Tibial artery (tissue), 4 donors: ENCODE measurements at places on chromosomes 2 and 18.

- H3K4me3 ChIP-seq = no peak overlapping the region
- peaks cover 8% of the 10 kb centered on the region for H3K27me3 ChIP-seq
- H3K36me3 ChIP-seq = no peaks in the 10 kb centered on the region
- no peak for DNase-seq
- H3K27ac ChIP-seq = no peak overlapping the region
- no peaks in the 10 kb centered on the region for H3K4me1 ChIP-seq
Observed at GRCh38 chr2:117771969-117772630, 42.4 kb upstream of the DDX18 start.

GRCh38 chr2:71503837-71504236, 50.5 kb downstream of the DYSF start:
- peak; percentile 50 for DNase-seq
- H3K27me3 ChIP-seq = no peaks in the 10 kb centered on the region
- H3K36me3 ChIP-seq = no peaks in the 10 kb centered on the region
- H3K27ac ChIP-seq = no peak overlapping the region

- no peaks in the 10 kb centered on the region for H3K36me3 ChIP-seq
- no peak overlapping the region for H3K4me3 ChIP-seq
- H3K4me1 ChIP-seq = no peaks in the 10 kb centered on the region
- H3K27me3 ChIP-seq = no peaks in the 10 kb centered on the region
- no peak for DNase-seq
Observed at GRCh38 chr18:11310476-11311086, 161.2 kb upstream of the PIEZO2 start.

- no peaks in the 10 kb centered on the region for H3K36me3 ChIP-seq
- H3K27ac ChIP-seq = no peak overlapping the region
- H3K4me3 ChIP-seq = no peak overlapping the region
- no peaks in the 10 kb centered on the region for H3K27me3 ChIP-seq
- DNase-seq = no peak
- H3K4me1 ChIP-seq = peaks cover 13% of the 10 kb centered on the region
Observed at GRCh38 chr2:231036131-231036530, 1.2 kb upstream of the C2orf72 start.

GRCh38 chr2:39834426-39834825, 55.4 kb upstream of the THUMPD2 start:
- no peak for DNase-seq
- no peaks in the 10 kb centered on the region for H3K36me3 ChIP-seq
- no peak overlapping the region for H3K27ac ChIP-seq
- no peaks in the 10 kb centered on the region for H3K27me3 ChIP-seq
- H3K4me1 ChIP-seq = no peaks in the 10 kb centered on the region
- H3K4me3 ChIP-seq = no peak overlapping the region

- no peaks in the 10 kb centered on the region for H3K27me3 ChIP-seq
- peaks cover 90% of the 10 kb centered on the region for H3K4me1 ChIP-seq
- H3K4me3 ChIP-seq = peak overlapping the region; percentile 37
Observed at GRCh38 chr2:46336283-46336959, 39.2 kb downstream of the EPAS1 start.

GRCh38 chr18:76323891-76324290, 171.2 kb downstream of the ZNF516 start:
- H3K4me3 ChIP-seq = no peak overlapping the region
- DNase-seq = no peak

DNA sequence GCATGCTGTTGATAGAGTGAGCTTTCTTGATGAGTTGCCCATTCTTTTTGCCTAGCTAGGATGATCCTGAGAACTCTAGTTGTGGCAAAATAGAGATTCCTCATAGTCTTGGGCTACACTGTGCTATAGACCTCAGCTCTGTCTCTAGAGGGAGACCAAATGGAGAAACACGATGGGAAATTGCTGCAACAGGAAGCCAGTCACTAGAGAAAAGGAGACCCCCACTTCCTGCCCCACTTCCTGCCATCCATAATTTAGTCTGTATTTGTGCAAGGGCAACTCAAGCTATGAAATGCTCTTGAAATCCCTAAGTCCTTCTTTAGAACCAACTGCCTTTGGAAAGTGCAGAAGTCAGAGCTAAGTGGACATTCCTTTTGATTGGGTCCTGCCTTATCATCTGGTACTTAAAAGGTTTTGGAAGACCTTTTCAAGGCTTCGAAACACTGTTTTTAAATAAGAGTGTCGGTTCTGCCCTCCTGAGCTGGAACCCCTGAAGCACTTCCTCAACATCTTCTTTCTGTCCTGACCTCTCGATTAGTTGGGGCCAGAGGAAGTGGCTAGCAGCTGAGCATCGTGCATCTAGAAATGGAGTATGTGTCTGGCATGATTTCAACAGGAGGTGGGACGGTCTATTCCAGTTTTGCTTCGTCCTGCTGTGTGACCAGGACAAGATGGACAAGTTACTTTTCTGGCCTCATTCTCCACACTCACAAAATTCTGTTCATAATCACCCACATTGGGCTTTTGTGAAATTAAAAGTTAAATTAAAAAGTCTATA, 8.6 kb upstream of the KCNE4 start:
- H3K27ac ChIP-seq = peak overlapping the region; percentile 76
- H3K36me3 ChIP-seq = no peaks in the 10 kb centered on the region
- no peaks in the 10 kb centered on the region for H3K27me3 ChIP-seq
- no peaks in the 10 kb centered on the region for H3K4me1 ChIP-seq

DNA sequence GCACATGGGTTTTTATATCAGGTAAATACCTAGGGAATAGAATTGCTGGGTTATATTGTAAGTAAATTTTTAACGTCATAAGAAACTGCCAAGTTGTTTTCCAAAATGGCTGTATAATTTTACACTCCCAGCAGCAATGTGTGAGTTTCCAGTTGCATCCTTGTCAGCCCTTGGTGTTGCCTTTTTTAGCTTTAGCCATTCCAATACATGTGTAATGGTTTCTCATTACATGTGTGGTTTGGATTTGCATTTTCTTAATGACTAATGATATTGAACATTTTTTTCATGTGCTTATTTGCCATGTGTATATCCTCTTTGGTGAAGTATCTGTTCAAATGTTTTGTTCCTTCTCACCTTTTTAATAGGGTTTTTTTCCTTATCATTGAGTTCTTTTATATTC, 70.8 kb downstream of the ABI2 start:
- H3K27me3 ChIP-seq = no peaks in the 10 kb centered on the region
- H3K27ac ChIP-seq = no peak overlapping the region
- peaks cover 32% of the 10 kb centered on the region for H3K36me3 ChIP-seq
- H3K4me1 ChIP-seq = no peaks in the 10 kb centered on the region
- H3K4me3 ChIP-seq = no peak overlapping the region

DNA sequence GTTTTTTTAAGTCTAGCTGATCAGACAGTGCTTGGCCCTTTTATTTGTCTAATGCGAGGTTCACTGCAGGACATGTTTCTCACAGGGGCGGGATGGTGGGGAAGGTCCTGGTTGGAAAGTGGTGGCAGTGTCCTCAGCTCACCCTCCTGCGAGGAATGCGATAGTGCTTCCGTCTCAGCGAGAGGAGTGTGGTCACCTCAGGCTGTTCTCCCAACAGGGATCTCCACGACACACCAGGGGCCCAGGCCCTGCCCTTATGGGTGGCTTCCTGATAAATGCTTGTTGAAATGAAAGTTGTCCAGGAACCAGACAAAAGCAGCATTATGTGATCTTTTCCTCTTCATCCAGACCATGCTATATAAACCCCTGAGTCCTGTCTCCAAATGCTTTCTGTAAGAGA, 70.1 kb downstream of the BOLA3 start:
- no peak overlapping the region for H3K4me3 ChIP-seq
- H3K4me1 ChIP-seq = no peaks in the 10 kb centered on the region
- H3K27me3 ChIP-seq = no peaks in the 10 kb centered on the region
- no peak for DNase-seq
- no peak overlapping the region for H3K27ac ChIP-seq
- peaks cover 7% of the 10 kb centered on the region for H3K36me3 ChIP-seq

DNA sequence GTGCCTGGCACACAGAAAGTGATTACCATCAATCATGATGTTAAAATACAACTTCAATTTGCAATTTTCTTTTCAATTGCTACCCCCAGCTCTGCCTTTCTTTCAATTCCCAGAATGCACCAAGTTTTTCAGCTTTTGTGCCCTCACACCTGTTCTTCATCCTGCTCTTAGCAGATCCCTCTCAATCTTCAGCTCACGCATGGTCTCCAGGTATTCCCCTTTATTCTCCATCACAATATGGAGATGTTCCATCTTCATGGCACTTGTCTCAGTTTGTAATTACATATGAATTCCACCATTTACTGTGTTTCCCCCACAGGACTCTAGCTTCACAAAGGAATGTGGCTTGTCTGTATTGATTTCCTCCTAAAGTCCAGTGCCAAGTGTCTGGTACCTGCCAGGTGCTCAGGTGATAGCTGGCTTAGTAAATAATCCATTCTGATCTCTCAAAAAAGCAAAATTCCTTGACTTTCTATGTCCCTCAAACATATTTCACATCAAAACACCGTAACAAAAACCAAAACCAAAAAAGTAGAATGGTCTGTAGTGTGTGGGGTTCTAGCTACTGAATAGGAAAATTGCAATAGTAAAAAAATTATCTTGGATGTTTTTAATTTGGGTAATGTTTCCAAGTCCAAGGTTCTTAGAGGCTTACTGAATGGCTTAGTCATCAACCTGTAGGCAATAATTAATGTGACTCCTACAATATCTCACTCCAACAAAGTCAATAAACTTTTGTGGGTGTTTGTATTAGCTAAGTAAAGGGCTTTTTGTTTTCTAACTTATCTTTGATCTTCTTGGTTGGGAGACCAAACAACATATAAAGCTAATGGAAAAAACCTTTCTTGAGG, 2.9 kb upstream of the INSIG2 start:
- H3K4me1 ChIP-seq = no peaks in the 10 kb centered on the region
- no peak overlapping the region for H3K4me3 ChIP-seq
- no peak overlapping the region for H3K27ac ChIP-seq
- DNase-seq = no peak
- no peaks in the 10 kb centered on the region for H3K27me3 ChIP-seq
- no peaks in the 10 kb centered on the region for H3K36me3 ChIP-seq

- H3K27me3 ChIP-seq = peaks cover 5% of the 10 kb centered on the region
- H3K4me1 ChIP-seq = no peaks in the 10 kb centered on the region
- no peak overlapping the region for H3K4me3 ChIP-seq
- no peak overlapping the region for H3K27ac ChIP-seq
- no peak for DNase-seq
Observed at GRCh38 chr2:118697781-118698180, 149.7 kb downstream of the EN1 start.

DNA sequence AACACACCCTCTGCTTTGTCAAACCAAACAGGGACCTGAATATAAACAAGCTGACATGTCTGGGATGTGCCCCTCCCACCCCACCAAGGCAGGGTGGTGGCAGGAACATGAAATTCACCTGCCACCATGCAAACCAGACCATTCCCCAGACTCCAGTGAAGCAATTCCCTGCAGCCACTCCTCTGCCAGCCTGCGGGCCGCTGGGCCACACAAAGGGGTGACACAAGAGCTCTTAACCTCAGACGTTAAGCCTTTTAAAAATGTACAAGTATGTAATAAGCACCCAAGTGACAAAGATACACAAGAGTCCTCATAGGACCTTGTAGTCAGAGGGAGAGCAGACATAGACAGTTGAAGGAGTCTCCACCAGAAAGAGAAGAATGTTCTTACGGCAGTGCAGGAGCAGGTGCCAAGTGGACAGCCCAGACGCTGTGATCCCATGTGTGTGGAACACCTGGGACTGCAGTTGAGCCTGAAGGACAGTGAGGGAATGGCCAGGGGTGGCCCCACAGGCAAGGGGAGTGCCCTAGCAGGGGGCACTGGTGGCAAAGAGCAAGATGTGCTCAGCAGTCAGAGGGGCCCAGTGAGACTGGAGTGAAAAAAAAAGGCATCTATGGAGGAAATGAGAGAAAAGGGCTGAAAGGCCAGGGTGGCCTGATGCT, 36.9 kb downstream of the CRACDL start:
- no peak for DNase-seq
- no peak overlapping the region for H3K27ac ChIP-seq
- no peaks in the 10 kb centered on the region for H3K27me3 ChIP-seq
- no peak overlapping the region for H3K4me3 ChIP-seq

DNA sequence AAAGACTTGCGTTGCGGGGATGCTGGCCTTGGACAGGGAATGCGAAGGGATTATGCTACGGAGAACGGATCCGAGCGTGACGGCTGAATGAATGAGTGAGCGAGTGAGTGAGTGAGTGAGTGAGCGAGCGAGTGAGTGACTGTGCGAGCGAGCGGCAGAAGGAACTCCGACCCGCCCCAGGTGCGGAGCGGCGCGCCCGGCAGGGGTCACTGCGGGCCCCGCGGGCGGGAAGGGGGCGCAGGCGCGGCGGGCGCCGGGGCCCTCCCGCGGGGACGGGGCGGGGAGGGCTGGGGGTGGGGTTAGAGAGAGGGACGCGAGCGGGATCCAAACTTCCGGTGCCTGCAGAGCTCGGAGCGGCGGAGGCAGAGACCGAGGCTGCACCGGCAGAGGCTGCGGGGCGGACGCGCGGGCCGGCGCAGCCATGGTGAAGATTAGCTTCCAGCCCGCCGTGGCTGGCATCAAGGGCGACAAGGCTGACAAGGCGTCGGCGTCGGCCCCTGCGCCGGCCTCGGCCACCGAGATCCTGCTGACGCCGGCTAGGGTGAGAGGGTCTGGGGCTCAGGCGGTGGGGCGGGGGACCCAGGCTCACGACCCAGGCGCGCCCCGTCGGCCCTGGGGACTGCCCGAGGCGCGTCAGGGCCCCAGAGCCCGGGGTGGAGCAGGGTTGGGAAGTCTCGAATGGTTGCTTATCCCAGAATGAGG, at the start of gene ITM2C:
Gene ITM2C (plus strand): TSS at position 338 of the 702 bp plus-strand sequence. CDS start 84 bp downstream, at position 422.
- H3K4me3 ChIP-seq = peak within 1 kb of the TSS; percentile 65
- H3K36me3 ChIP-seq = no peaks in the 10 kb centered on the region
- no peak for DNase-seq

DNA sequence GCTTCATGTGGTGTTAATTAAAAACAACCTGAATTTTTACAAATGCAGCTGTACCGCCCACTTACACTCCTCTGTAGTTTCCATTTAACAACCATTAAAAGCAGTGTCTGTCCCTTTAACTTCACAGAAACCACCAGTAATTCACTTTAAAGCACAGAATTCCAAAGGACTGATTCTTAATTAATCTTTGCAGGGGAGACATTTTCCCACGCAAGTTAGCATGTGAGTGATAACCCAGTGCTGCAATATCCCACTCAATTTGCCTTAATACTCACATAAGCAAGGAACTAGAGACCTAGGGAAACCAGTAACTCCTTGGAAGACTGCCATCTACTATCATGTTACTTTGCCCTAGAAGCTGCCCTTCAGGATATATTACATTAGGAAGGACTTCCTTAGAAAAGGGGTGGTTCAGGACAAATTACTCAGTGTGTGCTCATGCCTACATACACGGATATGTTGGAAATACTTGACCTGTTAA, 102.3 kb downstream of the OSR1 start:
- H3K4me1 ChIP-seq = no peaks in the 10 kb centered on the region
- DNase-seq = no peak
- no peak overlapping the region for H3K4me3 ChIP-seq
- H3K36me3 ChIP-seq = no peaks in the 10 kb centered on the region
- H3K27ac ChIP-seq = no peak overlapping the region

GRCh38 chr2:179031731-179032408, 18.1 kb downstream of the CCDC141 start:
- H3K4me3 ChIP-seq = no peak overlapping the region
- no peaks in the 10 kb centered on the region for H3K4me1 ChIP-seq
- DNase-seq = no peak
- H3K36me3 ChIP-seq = no peaks in the 10 kb centered on the region
- H3K27ac ChIP-seq = no peak overlapping the region
- H3K27me3 ChIP-seq = no peaks in the 10 kb centered on the region
